ENCODE measurements at places on chromosomes 2 and 18.

DNA sequence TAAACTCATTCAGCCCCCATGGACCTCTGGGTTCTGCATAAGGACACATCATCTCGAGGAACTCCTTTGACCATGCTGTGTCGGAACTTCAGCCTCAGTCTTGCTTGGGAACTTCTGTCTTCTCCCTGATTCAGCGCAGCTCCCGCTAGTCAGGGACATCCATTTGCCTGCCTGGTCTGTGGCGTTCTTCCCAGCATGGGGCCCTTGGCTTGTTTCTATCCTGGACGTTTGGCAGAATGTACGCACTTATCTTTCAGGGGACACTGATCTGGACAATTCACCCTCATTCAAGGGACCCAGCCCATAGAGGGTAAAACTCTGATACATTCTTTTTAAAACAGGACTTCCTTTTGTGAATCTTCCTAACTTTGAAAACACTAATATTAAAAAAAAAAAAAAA lies 75.8 kb upstream of the WIPF1 start:
- no peak for DNase-seq

GRCh38 chr2:176155356-176156044 lies 1.6 kb upstream of the HOXD3 start:
- no peak for DNase-seq

- DNase-seq: no peak
Observed at GRCh38 chr2:143132355-143132754, 3.1 kb downstream of the ARHGAP15 start.

DNA sequence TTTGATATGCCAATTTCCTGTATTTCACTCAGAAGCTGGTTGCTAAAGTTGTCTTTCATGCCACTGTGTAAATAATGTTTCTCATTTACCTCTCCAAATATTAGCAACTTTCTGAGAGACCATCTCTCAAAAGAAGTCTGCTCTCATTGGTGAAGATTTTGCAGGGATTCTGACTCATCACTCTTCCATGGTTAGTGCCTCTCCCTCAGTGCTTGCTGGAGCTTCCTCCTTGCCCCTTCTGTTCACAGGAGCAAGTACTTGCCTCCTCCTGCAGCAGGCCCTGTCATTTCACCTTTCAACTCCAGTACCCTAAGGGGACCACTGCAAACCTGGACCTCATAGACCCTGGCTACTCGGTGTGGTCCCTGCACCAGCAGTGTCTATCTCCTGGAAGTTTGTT lies 168.8 kb downstream of the ZNF385B start:
- DNase-seq: no peak

DNA sequence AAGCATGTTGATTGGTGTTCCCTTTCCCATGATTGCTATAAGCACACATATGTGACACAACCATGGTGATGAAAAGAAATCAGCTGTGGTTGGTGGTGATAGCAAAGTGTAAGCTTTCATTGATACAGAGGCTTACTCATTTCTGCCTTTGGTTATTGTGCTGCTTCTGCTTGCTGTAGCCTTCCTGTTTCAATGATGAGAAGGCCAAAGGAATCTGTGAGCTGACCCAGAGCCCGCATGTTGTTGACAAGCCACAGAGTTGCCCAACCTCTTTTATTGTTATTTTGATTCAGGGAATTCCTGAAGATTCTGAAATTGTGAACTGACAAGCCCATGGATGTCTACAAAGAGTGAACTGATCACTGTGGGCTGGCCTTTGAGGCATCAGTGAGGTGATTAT lies 164.4 kb downstream of the TMEFF2 start:
- no peak for DNase-seq

- no peak for DNase-seq
Observed at GRCh38 chr2:54581326-54582039, 125.4 kb downstream of the SPTBN1 start.

DNA sequence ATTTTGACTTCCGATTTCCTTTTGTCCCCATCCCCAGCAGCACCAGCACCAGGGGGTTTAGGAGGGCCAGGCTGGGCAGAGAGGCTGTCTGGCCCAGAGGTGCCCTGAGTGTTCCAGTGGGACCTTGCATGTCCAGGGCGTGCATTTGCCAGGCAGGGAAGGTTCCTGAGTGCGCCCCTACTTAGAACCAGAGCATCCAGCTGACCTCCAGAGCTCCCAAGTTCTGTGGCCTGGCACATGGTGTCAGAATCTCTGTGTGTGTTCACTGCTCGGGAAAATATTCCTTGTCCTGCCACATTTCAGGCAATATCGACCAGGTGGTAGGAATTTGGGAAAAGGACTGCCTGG lies 5.5 kb downstream of the SIX3 start:
- no peak for DNase-seq

DNA sequence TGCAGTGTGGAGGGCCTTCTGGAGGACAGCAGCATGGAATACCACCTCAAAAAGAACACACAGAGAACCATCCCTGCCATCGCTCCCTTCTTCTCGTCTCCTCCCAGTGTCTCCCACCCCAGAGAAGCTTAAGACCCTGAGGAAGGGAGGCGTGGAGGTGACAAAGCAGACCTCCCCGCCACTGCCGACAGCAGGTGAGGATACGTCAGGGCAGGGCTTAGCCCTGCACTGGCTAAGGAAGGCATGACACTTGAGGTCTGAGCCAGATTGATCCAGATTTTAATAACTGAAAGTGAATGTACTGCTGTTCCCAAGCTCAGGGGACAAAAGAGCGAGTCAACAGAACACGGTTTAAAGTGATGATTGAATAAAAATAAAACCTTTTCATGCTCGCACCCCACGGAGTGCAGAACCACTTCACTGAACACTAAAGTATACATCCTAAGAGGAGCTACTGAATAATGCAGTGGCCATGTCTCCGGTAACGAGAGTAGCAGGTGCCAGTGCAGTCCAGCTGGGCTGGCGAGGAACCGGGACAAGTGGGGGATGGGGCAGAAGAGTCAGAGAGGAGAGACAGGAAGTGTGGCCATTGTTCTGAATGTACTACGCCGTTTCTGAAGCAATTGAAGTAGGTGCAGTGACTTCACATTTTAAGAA lies 391.0 kb downstream of the CDH2 start:
- no peak for DNase-seq

DNA sequence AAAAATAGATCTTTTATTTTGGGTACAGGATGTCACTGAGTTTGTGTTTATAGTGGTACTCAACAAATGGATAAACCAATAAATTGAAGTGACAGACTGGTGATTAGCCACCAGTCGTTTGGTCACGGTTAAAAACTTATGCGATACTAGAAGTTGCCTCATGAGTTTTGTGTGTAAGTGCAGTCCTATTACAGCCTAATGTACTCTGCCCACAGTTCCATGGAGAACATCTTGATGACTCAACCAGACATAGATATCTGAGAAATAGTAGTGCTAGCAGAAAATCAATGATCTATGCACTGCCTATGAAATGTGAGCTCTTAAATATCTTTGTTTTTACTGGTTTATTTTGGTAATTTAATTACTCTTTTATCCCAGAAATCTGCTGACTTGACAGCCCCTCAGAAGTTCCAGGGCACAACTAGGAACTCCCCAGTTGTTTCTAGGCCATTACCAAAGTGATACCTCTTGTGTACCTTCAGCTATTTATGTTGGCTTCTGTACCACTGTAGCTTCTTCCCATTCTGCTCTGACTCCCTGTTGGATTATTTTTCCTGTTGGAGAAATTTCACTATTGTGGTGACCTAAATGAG lies 209.1 kb upstream of the KCNJ3 start:
- no peak for DNase-seq

Data from activated CD4-positive, alpha-beta T cell treated with anti-CD3 and anti-CD28 coated beads for 1 hour (primary cell).